ENCODE measurements at places on chromosomes 3 and 15. TPM values are rescaled to one million over a fixed set of nuclear protein-coding genes. Genes with fewer than 3 reads are reported as not detected.

Gene LRRIQ4
- 1.3 TPM for total RNA-seq

Gene GPR156
- total RNA-seq: 6.2 TPM

Gene ZNF445
- 35.2 TPM for total RNA-seq

Gene ACTR8
- total RNA-seq: 49.7 TPM

Gene KY
- total RNA-seq: 2.1 TPM

Gene OSBPL10
- total RNA-seq: 9.2 TPM

Gene XCR1
- total RNA-seq: not detected

Gene GNAT1
- not detected for total RNA-seq

Gene ESYT3
- 10.0 TPM for total RNA-seq

Gene PLSCR5
- total RNA-seq: not detected

Gene FAM3D
- total RNA-seq: not detected

Gene SERP1
- 73.7 TPM for total RNA-seq

Gene FETUB
- total RNA-seq: not detected

Gene PHLDB2
- 9.1 TPM for total RNA-seq

Gene SLC28A1
- not detected for total RNA-seq

Gene CASR
- 0.09 TPM for total RNA-seq

Gene RTP3
- not detected for total RNA-seq

Gene CFAP100
- 1.8 TPM for total RNA-seq

Gene CCR2
- total RNA-seq: 0.45 TPM

Gene INKA1
- total RNA-seq: 3.7 TPM

Gene LNP1
- total RNA-seq: 7.9 TPM

Gene FBXO40
- not detected for total RNA-seq

Gene STRA6
- total RNA-seq: 12.6 TPM

Gene BFSP2
- not detected for total RNA-seq

Gene HTD2
- 6.8 TPM for total RNA-seq

Gene GP9
- not detected for total RNA-seq

Gene TMEM207
- not detected for total RNA-seq

Gene COL8A1
- total RNA-seq: 1.1 TPM

Gene MESP2
- total RNA-seq: 0.27 TPM

Measured in cerebellum (tissue), 4 donors.